ENCODE measurements at places on chromosomes 4 and X. TPM values are rescaled to one million over a fixed set of nuclear protein-coding genes. Genes with fewer than 3 reads are reported as not detected.

LRP2BP gene
- 1.3 TPM for total RNA-seq

GABRG1 gene
- total RNA-seq: not detected

PPEF2 gene
- not detected for total RNA-seq

GUCY2F gene
- total RNA-seq: not detected

TLR2 gene
- total RNA-seq: 3.7 TPM
